ENCODE measurements at places on chromosomes 16 and 17.
A peak's percentile ranks its signal among the peaks of the same experiment; 100 is the strongest.

GRCh38 chr17:71361656-71362450 is 759.0 kb upstream of the SOX9 start:
- DNase-seq = peak; percentile 49

GRCh38 chr16:51418258-51418657 is 267.2 kb upstream of the SALL1 start:
- no peak for DNase-seq

- no peak for DNase-seq
These were observed 60.5 kb downstream of the CMIP start for GRCh38 chr16:81505011-81505661.

DNA sequence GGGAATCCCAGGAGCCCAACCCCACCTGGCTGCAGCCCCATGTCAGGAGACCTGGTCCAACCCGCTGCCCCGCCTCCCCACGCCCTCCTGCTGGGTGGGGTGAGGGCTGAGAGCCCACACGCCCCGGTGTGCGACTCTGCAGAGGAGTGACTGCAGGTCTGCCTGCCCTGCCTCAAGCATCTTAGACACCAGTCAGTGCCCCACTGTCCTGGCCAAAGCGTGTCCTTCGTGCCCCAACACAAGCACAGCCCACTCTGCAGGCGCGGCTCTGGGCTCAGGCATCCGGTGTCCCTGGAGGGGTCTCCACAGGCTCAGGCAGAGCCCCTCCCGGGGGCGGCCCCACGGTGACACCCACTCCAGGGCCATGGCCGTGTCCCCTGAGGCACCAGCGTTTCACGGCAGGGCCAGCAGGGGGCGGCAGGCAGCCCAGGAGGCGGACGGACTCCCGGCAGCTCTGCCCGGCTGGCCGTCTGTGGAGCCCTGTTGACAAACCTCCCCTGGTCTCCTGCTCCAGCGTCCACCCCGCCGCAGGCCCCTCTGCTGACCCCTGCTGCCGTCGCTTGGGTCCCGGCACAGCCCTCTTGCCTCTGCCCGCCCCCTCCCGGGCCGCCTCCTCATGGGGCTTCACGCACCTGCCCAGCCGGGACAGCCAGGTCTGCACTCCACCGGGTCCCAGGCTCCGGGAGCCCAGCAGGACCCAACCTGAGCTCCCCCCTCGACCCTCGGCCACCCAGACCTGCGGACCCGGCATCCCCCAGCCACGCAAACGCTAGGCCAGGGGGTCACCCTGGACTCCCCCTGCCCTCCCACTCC is 8.6 kb upstream of the UBE2I start:
- DNase-seq = peak; percentile 30

DNA sequence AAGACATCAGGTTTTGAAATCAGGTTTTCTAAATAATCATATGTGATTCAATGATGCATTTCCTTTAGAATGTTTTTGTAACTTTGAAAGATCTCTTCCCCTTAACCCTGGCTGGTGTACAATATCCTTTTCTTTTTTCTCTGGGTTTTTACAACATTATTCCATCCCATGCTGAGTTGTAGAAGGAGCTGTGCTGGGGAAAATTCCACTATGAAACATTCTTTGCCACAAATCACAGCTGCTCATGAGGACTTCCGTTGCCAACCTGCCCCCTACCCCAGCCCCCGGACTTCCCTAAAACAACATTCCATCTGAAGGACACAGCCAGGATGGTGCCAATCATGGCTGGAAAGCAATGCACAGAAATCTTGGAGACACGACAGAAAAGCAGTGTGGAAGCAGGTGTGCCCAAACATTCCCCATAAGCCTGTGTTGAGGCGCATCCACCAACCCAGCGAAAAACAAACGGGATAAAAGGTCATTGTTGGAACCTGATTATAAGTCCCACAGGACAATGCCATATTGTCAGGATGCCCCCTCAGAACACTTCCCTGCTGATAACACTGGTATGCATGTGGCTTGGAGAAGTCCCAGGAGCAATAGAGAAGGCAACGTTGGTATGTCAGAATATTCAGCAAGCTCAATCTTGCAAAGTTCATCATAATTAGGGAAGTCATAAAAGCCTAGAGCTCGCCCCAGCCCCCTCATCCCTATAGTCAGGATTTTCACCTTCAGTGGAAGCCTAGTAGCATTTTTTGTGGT is 475.0 kb downstream of the HS3ST3B1 start:
- no peak for DNase-seq

- peak; percentile 62 for DNase-seq
These were observed 26.6 kb downstream of the NGFR start for GRCh38 chr17:49521471-49522356.

- DNase-seq = no peak
These were observed 1.1 kb upstream of the HNF1B start for GRCh38 chr17:37745801-37746426.

GRCh38 chr16:16108759-16109158 is 114.5 kb downstream of the ABCC6 start:
- DNase-seq = no peak

DNA sequence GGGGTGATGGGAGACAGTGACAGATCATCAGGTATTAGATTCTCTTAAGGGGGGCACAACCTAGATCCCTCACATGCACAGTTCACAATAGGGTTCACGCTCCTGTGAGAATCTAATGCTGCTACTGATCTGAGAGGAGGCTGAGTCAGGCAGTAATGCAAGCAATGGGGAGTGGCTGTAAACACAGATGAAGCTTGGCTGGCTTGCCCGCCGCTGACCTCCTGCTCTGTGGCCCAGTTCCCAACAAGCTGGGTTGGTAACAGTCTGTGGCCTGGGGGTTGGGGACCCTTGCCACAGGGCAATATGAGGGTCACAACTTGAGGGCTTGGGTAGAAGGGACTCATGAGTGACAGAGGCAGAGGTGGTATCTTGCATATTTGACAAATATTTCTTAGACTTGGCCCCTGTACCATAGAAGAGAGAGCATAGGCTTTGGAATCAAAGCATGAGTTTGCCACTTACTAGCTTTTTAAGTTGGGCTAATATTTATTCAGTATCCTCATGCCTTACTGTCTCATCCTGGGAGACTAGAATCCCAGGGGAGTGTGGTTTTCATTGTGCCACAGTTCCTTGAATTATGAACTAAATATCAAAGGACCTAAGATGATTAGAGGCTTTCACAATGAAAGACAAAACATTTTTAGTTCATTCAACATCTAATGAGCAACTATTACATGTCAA is 133.4 kb downstream of the SPACA3 start:
- no peak for DNase-seq

- DNase-seq = no peak
These were observed 11.4 kb downstream of the SF3B3 start for GRCh38 chr16:70534971-70535370.

GRCh38 chr17:36135465-36135864 is 31.8 kb downstream of the CCL4 start:
- no peak for DNase-seq

DNA sequence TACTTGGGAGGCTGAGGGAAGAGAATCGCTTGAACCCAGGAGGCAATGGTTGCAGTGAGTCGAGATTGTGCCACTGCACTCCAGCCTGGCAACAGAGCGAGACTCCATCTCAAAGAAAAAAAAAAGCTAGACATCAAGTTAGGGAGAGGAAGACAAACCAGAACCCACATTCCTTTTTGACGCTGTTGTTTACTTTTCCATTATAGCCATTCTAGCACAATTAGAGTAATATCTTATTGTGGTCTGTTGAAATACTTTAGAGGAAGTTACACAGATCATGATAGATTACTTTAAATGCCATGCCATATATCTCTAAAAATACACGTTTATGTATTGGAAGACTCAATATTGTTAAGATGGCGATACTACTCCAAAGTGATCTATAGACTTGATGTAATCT is 16.5 kb upstream of the ABCC1 start:
- no peak for DNase-seq

DNA sequence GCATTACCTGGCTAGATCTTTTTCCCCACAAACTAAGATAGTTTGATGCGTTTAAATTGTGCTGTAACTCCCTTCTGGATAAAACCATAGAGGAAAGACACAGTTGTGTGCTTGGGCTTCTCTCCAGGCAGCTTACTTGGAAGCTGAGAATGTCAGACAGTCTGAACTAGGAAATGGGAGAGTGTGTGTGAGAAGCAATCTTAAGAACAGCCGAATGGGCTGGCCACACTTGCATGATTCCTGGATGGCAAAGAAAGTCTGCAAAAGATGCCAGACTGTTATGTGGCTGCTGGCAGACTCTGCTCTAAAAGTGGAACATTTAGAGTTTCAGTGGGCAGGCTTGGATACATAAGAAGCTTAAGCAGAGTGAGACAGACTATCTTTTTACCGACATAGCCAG is 384.3 kb upstream of the PSMD7 start:
- no peak for DNase-seq

- peak; percentile 49 for DNase-seq
These were observed 1.3 kb downstream of the FUS start for GRCh38 chr16:31181102-31181830.

DNA sequence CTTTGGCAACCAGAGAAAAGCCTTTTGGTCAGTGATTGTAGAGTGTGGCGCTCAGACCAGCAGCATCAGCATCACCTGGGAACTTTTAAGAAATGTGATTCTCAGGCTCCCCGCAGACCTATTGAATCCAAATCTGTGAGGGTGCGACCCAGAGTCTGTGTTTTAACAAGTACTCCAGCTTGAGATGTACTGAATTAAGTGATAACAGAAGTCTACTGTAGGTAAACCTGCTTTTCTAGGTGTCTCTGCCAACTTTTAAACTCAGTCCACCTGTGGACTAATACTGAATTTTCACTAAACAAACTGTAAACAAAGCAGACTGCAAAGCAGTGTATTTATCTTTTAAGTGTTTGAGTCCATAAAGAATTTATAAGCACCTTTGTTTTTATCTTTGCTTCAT is 43.6 kb downstream of the NUP93 start:
- no peak for DNase-seq

DNA sequence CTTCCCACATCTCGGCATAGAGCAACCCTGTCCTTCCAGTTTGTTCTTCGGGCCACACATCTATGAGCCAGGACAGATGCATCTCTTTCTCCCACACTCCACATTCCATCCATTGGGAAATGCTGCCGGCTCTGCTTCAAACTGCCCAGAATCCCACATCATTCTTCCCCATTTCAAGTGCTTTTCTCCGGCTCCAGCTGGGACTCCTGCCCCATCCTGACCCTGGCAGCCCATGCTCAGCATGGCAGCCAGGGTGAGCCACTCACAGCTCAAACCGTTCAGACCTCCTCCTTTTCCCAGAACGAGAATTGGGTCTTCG is 132.8 kb upstream of the SDK2 start:
- DNase-seq = peak; percentile 31

DNA sequence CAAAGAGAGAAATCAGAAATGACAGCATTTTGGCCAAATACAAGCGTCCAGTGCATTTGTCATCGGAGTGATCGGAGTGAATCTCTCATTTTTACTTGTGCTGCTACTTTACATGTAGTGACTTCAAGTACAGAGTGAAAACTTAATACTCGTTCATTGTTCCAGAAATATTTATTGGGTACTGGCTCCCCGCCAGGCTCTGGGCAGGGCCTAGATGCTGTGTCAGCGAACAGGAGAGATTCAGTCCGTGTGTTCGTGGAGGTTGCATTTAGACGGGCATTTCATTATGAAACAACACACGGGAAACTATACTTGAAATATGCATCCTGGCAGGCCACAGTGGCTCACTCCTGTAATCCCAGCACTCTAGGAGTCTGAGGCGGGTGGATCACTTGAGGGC is 727.2 kb upstream of the RBFOX1 start:
- no peak for DNase-seq

DNA sequence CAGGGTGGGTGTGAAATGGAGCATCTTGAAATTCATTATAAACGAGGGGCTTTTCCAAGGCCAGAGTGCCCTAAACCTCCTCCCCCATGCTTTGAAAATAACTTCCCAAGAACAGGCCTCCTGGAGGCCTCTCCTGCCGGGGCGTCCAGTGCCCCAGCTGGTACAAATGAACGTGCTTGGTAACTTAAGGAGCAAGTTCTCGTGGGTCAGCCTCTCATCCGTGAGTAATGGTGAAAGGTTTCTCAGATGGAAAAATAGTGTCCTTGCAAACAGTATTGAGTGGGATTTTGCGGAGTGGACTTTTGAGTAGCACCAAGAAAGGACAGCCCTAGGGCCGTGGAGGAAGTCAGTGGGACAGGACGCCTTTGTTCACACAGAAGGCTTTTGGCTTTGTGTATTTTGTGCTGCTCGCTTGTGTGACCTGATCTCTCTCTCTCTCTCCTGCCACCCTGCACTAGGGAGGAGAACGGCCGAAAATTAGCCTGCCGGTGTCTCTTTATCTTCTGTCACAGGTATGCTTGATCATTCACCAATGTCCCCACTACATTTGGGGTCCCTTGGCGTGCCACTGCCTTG is 34.6 kb downstream of the CLEC16A start:
- no peak for DNase-seq

- no peak for DNase-seq
These were observed 2.0 kb downstream of the RGS11 start for GRCh38 chr16:273547-274421.

DNA sequence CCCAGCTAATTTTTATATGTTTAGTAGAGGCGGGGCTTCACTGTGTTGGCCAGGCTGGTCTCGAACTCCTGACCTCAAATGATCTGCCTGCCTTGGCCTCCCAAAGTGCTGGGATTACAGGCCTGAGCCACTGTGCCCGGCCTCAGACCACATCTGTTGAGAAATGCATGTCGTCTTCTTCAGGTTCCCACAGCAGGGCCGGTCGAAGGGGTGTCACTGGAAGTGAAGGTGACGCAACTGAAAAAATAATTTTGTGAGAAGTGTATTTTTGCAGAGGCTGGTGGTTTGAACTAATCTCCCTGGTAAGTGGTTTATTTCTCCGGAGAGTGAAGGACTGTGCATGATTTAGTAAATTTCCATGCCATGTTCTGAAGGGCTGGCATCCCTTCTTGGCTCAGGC is 33.4 kb upstream of the IL34 start:
- DNase-seq = no peak

DNA sequence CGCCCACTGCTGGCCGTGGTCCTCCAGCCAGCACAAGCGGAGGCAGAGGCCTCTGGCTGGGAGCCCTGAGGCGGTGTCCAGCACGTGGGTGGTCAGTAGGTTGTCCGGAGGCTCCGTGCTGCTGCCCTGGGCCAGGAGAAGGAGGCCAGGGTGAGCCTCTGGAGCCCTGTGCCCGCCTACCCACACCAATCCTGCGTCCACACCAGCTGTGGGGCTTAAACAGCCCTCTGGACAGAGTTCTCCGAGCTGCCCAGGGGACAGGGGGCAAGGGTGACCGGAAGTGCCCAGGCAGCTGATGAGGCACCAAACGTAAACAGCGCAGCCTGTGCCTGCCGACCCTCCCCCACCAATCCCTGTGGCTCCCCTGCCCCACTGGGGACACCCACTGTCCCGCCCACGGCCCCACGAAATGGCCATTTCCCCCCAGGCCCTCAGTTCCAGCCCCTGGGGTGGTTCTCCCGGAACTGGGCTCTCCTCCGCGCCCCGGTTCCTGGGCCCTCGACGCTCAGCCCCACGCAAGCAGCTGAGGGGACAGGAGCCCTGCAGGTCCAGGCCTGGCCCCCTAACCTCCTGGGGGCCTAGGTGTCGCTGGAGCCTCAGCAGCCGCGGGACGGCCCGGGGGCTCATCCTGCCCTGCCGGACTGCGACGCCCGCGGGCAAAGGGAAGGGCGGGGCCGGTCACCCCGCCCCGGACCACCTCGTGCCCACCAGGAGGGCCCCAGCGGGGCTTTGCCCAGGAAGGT is 27.9 kb upstream of the DBNDD1 start:
- peak; percentile 64 for DNase-seq

GRCh38 chr17:47670064-47670463 is 20.3 kb downstream of the KPNB1 start:
- no peak for DNase-seq

GRCh38 chr17:79162012-79162963 is 87.7 kb downstream of the ENGASE start:
- no peak for DNase-seq

- DNase-seq = no peak
These were observed 73.2 kb upstream of the CIBAR2 start for GRCh38 chr16:85185303-85186100.

Measured in fibroblast of mammary gland (primary cell).